ENCODE measurements at places on chromosomes 12 and 14.

- DNase-seq = no peak
Observed at GRCh38 chr14:106837870-106838269, 1311.5 kb downstream of the TMEM121 start.

DNA sequence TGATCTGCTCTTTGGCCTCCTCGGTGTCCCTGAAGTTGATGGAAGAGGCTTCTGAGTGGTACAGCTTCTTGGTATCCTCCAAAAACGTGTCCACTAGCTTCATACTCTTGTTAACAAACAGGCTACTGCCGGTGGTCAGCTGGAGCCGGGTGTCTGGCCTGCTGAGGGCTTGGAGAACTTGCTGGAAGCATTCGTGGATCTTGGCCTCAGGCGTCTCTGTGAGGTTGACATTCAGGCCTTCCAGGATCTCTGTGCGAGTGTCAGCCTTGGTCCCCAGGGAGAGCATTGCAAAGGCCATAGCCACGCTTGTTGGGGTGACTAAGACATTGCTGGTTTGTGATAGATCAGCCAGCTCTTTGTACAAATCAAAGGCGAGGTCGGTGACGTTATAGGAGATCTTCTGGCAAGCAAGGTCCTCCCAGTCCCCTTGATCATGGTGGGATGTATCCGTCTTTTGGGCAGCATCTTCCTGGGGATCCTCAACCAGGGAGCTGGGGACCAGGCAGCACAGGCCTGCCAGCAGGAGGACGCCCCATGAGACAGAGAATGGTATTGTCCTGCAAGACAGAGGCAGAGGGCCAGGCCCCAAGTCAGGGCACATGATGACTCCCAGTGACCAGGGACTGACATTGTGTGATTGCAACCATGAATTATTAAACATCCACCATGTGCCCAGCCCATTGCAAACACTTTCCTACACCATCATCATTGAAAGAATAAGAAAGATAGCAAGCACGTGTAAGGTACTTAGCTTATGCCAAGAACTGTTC is 22.1 kb downstream of the SERPINA1 start:
- no peak for DNase-seq

GRCh38 chr14:76752744-76753143 is 8.5 kb upstream of the VASH1 start:
- no peak for DNase-seq

DNA sequence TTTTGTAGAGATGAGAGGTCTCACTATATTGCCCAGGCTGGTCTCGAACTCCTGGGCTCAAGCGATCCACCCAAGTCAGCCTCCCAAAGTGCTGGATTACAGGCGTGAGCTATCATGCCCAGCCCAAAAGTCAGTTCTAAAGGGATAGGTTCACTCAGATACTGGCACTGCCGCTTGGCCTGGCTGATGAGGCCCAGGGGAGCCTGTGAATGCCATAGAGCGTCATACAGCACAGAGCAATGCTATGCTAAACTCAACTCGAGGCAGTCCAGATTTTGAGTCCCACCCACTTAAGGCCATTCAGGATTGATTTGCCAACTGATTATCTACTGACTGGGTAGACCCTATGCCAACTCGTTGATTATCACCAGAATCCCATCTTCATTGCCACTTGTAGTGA is 179.4 kb downstream of the ESR2 start:
- DNase-seq = no peak

- no peak for DNase-seq
Observed at GRCh38 chr12:19165451-19165850, 35.9 kb downstream of the PLEKHA5 start.

DNA sequence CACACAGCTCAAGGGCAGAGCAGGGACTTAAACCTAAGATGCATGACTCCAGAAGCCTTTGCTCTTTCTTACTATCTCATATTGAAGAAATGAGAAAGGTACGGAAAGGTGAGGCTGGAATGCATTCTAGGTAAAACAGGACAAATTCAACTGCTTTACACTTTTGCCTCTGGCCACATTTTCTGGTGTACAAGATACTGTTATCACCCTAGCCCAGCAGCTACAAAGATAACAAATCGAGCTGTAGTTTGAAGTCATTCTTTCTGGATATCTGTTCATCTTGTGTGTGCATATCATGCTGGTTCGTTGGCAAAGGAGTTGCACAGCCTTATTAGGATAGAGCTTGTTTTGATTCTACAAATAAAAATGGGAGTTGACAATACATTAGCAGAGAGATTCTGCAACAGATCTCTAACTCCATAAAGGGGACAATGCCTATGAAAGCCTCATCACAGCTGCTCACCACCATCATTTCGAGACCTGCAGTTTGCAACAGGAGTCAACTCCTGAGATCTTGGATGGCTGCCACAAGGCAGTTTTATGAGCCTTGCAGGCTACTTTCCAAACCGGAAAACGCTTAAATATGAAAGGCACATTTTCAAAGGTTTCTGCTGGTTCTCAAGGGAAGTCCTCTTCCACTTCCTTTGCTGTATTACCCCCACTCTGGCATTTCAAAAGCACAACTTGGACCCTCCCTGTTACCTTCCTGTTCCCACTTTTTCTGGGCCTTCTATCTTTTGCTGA is 64.9 kb downstream of the STXBP6 start:
- no peak for DNase-seq

Measured in MM.1S (cell line).